ENCODE measurements at places on chromosomes 16 and 17.
A peak's percentile ranks its signal among the peaks of the same experiment; 100 is the strongest.

GRCh38 chr17:45313421-45313771 is 3.4 kb downstream of the MAP3K14 start:
- DNase-seq = no peak

- DNase-seq = no peak
Measured at GRCh38 chr16:12157517-12158093, 181.1 kb downstream of the SNX29 start.

DNA sequence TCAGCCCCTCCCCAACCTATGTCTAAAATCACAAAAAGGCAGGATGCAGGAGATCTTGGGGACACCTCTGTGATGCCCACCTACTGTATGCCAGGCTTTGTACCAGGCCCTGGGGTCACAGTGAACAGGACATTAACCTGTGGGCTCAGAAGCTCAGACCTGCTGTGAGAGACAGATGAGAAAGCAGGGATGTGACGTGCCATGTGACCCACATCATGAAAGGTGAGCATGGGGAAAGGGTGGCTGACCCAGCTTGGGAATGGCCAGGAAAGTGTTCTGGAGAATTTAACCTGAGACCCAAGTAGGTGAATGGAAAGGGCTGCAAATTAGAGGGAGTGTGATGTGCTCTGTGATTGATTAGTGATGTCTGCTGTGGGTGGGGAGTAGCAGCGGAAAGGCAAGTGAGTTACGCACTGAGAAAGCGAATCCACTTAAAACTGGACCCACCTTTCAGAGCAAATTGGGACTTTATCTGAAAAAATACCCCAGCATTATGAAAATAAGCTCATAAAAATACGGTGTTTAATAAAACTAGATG is 132.2 kb downstream of the IRF8 start:
- no peak for DNase-seq

DNA sequence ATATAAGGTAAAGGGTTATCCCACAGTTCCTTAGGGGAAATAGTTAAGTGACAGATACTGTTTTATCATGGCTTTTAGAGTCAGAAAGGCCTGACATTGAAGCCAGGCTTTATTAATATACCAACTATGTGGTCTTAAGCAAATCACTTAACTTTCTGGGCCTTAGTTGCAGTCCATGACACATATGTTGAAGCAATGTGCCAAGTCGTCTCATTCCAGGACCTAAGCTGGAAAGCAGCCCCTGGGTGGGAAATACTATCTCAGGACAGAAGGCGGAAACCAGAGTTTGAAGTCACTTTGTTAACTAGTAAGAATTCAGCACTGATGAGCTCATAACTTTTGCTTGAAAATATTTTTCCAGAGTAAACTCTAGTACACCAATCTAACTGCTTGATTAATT is 80.0 kb downstream of the USP32 start:
- DNase-seq = peak; percentile 38

GRCh38 chr17:44200478-44201155 is 933 bp upstream of the ATXN7L3 start:
- no peak for DNase-seq

- peak; percentile 97 for DNase-seq
Measured at GRCh38 chr17:49414622-49415350, at the start of gene PHB1. Gene PHB1, minus strand, starts transcription at chr17:49414882. Its CDS starts 1,618 bp downstream, at chr17:49413264.

DNA sequence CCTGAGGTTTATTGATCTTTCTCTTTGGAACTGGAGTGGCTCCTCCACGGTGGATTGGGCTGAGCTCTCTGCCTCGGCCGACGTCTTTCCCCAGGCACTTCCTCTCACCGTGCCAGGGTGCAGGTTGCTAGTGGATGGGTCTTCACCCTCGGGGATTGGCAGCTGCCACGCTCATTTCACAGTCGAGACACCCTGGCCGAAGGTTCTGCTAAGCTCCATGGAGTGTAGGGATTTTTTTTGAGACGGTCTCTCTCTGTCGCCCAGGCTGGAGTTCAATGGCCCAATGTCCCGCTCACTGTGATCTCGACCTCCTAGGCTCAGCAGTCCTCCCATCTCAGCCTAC is 280.8 kb downstream of the SEC14L1 start:
- DNase-seq = no peak

DNA sequence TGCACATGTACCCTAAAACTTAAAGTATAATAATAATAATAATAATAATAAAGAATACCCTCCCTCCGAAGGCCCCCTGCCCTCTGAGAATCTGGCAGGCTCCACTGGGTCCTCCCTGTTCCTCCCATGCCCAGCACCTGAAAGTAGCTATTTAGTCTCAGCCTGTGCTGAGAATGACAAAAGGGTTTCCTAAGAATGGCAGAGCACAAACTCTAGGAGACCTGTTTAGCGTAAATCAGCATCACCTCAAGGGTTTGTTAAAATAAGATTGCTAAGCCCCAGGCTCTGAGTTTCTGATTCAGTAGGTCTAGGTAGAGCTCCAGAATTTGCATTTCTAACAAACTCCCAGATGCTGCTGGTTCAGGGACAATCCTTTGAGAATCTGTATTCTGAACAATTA is 606.8 kb upstream of the CDH11 start:
- no peak for DNase-seq

- no peak for DNase-seq
Measured at GRCh38 chr16:59905131-59905530, 1171.0 kb upstream of the GOT2 start.

DNA sequence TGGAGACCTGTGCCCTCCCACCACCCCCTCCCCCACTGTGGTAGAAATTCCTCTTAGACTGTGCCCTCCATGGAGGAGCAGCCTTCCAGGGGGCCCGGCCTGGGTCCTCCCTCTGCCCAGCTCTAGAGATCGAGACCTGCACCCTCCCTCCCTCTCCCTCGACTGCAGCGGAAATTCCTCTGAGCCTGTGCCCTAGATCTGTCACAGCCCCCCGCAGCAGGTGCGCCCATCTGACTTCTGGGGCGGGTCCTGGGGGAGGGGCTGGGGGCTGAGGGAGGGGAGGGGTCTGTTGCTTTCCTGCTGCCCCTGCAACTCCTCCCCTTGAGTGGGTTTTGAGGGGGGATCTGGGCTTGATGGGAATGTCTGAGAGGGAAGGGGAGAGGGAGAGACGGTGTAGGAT is 177.8 kb upstream of the GSE1 start:
- DNase-seq = no peak

DNA sequence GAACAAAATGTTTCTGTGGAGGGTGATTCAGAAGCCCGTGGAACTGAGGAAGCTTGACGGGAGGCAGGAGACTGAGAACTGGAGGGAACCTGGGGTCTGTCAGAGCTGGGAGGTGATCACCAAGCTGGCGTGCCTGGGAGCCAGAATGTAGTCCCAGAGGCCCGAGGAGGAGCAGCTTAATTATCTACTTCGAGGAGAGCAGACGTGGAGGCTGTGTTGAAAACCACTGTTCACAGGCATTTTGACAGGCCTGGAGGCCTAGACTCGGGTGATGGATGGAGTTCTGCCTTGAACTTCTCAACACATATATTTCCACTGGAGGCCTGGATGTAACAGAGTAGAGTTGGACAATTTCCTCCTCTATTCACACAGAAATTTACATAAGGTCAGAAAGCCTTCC is 177.7 kb upstream of the SALL1 start:
- no peak for DNase-seq

- DNase-seq = no peak
Measured at GRCh38 chr16:11139326-11140097, 116.5 kb downstream of the SOCS1 start.

- DNase-seq = no peak
Measured at GRCh38 chr17:55395803-55396505, 25.7 kb downstream of the MMD start.

DNA sequence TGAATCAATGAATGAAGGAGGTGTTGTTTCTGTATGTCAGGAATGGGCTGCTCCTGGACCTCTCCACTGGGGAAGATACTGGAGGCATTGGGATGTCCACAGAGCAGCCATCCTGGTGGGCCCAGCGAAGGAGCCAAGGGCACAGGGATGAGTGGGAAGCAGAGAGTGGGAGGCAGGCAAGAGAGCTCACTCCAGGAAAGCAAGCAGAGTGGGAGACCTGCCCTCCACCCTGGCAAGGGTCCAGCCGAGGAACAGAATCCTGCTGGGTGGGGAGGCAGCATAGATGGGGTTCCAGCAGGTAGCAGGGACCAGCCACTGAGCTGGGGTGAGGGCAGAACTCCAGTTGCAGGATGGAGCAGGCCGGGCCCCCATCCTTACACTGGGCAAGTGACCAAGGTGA is 71.9 kb upstream of the AMZ2 start:
- DNase-seq = no peak

- DNase-seq = no peak
Measured at GRCh38 chr17:82095777-82096708, 2.0 kb downstream of the FASN start.

- no peak for DNase-seq
Measured at GRCh38 chr17:42017866-42018200, 594 bp upstream of the DNAJC7 start.

DNA sequence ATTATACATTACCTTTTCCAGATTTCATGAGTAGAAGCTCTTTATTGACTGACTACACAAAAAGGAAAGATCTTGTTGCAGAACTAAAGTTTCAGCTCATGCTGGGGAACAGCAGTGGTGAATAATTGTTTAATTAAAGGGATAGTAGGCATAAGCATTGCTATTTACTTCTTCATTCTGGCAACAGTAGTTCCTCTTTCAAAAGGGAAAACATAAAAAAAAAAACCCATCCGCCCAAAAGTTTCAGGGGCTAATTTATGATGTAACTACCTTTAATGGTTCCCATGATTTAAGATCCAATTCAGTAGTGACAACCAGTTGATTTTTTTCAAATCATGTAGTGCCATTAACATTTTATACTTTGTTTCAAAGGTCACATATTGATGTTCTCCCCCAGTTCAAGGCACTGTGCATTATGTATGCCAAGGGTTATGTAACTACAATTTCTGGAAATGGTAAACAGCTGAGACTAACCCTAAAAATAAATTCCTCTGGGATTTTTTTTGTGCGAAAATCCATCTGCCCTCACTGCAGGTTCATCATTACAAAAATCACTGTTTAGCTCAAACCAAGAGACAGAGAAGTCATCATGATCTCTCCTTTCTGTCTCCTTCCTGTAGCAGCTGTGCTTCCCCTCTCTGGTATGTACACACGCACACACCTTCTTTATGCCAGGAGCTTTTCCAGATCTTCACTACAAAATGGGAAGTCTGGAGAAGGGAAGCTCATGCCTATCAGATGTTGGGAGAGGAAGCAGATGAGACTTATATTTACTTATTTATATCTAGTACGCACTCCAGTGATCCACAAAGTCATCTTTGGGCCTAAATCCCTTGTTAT is 2.2 kb upstream of the PHLPP2 start:
- DNase-seq = no peak

Data from hindlimb muscle (tissue), 1 donor.